ENCODE measurements at places on chromosomes 2 and 18.

GRCh38 chr2:175026385-175026784 lies 21.2 kb upstream of the CHN1 start:
- no peak for DNase-seq

DNA sequence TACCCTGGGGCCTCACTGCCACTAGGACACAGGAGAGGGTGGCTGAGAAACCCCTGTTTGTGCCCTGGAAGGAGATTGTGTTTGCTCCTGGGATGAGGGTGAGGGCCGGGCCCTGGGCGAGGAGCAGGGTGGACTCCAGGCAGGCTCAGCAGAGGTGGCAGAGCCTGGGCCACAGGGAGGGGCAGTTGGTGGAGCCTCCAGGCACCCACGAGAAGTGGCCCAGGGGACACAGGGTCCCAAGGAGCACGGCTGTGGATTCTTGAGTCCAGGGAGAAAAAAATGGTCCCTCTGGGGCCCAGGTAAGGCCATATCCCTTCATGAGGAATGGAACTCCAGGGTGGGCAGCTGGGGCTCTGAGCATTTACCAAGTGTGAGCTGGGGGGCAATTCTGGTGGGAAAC lies 8.3 kb downstream of the MAB21L4 start:
- DNase-seq, result no peak

GRCh38 chr2:46377101-46377581 lies 79.9 kb downstream of the EPAS1 start:
- no peak for DNase-seq

GRCh38 chr2:205582366-205582765 lies 99.9 kb upstream of the NRP2 start:
- no peak for DNase-seq

DNA sequence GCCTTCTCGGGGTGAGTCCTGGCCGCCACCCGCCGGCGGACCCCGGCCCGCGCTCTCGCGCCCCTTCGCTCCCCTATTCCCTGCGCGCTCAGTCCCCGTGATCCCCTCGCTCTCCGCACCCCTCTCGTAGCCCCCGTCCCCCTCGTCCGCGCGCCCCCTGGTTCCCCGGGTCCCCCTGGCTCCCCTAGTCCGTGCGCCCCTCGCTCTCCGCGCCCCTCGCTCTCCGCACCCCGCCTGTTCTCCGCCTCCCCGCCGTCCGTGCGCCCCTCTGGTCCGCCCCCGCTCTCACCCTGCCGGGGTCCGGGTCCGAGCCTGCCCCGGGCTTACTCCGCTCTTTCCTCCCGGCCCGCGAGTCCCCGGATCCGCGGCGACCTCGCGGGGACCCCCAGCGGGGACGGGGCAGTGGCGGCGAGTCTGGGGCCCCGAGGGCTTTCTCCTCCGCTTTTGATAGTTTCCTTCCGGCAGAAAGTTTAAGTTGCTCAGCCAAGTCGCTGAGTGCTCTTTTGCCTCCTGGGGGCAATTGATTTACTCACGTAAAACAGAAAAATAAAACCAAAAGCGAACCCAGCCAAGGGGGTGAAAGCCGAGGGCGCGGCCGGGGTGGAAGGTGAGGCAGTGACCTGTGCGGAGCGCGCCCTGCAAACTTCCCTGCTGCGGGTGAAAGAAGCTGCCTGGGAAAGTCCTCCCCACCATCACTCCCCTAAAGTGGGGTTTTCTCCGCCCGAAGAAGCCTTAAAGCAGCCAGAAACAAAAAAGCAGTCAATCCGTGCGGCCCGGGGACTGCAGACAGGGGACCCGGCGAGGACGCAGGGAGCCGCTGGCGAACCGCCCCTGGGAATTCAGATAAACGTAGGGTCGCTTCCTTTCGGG lies 568 bp downstream of the RAB31 start:
- DNase-seq, result no peak

DNA sequence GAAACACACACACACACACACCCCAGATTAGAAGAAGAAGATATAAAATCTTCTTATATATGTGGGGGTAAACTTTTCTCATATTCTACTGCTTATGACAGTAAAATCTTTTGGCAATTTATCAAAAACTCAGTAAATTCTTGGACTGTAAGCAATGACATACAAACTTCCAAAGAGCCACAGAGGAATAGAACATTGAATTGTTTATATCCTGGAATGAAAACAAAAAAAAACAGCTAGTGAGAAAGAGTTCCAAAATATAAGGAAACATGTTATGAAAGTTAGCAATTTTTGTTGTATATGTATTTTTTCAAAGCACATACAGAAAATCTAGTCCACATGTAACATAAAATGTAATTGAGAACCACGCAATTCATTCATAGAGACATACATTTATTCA lies 764.9 kb downstream of the DSC3 start:
- no peak for DNase-seq

GRCh38 chr2:61465045-61465444 lies 5.8 kb downstream of the USP34 start:
- DNase-seq, result no peak

GRCh38 chr2:85674417-85674816 lies 6.4 kb upstream of the SFTPB start:
- no peak for DNase-seq

DNA sequence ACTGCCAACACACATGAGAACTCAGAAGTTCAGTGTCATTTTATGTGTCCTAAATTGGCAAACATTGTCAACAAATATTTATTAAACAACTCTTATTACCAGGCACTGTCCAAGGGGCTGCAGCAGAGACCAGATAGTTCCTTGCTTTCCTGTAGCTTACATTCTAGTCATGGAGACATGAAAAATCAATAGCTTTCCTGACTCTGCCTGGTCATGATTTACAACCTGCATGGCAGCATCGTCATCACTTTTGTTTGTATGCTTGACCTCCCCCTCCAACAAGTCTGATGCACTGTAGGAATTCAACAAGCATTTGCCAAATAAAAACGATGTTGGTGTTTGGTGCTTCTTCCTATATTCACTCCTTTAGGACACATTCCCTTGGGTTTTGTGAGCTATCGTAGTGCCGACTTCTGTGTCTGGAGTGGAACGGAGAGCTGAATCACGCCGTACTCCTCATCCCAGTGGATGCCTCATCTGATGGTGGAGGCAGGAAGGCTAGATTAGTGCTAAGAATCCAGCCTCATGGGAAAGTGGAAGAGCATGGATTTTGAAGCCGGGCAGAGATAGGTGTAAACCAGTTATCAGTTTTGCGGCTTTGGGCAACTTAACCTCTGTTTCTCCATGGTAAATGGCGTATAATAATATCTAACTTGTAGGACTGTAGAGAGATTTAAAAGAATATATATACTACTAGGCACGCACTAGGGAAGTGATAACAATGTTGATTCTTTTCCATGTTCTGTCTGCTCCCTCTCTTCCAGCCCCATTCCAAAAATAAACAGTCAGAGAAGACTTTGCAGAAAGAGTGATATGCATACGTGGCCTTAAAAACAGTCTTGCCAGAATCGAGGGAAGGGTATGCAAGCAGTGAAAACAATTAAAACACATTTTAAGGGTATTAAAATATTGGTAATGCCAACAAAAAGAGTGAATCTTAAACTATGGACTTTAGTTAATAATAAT lies 120.5 kb upstream of the ZFP36L2 start:
- no peak for DNase-seq

GRCh38 chr2:174833737-174834136 lies 69.5 kb upstream of the CHRNA1 start:
- DNase-seq, result no peak

GRCh38 chr2:222621893-222622292 lies 34.0 kb downstream of the FARSB start:
- DNase-seq, result no peak

DNA sequence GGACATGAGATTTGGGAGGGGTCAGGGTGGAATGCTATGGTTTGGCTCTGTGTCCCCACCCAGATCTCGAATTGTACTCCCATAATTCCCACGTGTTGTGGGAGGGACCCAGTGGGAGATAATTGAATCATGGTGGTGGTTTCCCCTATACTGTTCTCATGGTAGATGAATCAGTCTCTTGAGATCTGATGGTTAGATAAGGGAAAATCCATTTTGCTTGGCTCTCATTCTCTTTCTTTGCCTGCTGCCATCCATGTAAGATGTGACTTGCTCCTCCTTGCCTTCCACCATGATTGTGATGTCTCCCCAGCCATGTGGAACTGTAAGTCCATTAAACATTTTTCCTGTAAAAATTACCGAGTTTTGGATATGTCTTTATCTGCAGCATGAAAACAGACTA lies 80.9 kb upstream of the GALNT5 start:
- DNase-seq, result no peak

DNA sequence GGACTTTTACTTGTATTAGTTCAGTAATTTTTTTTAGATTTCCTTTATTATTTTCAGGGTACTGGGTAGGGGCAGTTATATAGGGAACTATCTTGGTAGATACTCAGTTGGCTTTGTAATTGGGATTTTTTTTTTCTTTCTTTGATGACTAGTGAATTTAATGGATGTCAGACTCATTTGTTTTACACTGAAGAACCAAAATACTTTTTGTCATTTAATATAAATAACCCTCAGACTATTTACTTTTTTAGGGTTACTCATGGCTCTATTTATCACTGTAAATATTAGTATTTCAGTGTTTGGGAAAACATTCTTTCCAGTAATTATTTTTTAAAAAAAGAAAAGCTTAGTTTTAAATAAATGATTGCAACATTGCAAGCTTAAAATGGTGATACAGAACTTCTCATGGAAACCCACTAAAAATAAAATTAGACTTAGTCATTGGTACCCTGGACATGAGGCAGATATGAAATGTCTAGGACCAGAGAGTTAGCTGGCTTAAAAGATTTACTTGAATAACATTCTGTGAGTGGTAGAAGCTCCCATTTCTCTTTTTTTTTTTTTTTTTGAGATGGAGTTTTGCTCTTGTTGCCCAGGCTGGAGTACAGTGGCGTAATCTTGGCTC lies 74.4 kb upstream of the CYP20A1 start:
- no peak for DNase-seq
